ENCODE measurements at places on chromosomes 4 and X.

DNA sequence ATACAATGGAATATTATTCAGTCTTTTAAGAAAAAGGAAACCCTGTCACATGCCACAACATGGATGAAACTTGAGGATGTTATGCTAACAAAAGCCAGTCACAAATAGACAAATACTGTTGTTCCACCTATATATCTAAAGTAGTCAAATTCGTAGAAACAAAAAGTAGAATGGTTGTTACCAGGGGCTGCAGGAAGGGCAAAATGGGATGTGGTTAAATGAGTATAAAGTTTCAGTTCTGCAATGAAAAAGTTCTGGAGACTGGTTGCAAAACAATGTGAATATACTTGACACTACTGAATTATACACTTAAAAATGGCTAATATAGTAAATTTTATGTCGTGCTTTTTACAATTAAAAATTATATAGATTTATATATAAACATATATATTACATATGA, 12.2 kb downstream of the SPOCK3 start:
- DNase-seq: no peak

- DNase-seq: no peak
Measured at GRCh38 chr4:8338351-8338961, 68.9 kb downstream of the HTRA3 start.

DNA sequence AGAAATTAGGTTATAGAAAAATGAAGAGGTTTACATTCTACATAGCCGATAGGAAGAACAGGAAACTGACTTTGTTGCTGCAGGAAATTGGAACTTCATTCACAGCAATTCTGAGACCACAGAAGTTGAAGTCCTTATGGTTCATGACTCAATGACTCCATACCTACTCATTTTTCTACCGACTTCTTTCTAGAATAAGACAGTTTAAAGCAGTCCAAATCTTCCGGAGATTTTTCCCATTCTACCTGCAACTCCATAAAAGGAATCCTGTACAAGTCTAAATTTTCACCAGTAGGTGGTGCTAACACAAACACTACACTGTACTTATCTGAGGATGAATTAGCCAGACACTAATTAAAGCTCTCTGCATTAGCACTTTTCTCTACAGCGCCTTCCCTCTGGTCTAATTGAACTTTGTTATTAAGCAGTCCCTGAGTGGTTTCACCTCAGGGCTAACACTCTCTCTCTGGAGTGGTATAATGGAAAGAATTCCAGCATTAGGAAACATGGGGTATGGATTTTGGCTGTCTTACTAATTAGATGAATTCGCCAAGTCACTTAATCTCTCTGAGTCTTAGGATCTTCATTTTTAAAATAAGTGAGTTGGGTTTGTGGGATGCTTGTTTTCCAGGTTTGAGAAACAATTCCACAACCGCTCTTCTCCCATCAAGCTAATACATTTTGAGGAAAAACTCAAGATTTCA, 167.9 kb downstream of the SMIM20 start:
- no peak for DNase-seq

DNA sequence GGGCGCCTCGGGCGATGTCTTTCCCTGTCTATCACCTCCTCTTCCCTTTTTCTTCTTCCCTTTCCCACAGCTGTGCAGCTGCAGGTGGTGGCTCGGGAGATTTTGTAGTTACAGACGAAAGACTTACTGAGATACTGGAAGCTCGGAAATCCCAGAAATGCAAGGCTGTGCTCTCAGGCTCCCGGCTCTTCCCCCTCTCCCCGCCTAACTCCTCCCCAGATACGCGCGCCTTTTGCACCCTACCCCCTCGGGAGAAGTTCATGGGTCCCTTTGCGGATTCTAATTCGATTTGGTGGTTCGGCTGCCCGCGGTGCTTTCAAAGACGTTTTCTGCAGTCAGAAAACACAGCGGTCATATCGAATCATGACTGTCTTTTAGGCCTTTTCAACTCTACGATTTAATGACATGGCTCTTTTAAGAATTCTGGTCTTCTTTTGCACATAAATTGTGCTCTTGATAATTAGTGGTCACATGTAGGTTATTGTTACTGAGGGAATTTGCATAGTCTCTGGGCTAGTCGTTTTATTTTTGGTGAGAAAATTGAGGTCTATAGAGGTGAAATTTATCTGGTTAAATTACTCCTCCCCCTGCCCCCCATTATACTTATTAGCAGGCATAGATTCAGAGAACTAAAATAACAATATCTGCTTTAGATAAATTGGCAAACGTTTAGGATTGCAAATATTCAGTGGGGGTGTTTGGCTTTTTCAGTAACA, 1.6 kb downstream of the SEPTIN11 start:
- DNase-seq: no peak

- no peak for DNase-seq
Measured at GRCh38 chr4:67871867-67872266, 11.9 kb downstream of the TMPRSS11D start.
